T-cell (primary cell): ENCODE measurements at places on chromosomes 3 and 15.
A peak's percentile ranks its signal among the peaks of the same experiment; 100 is the strongest.

GRCh38 chr15:71011503-71012155 lies 103.6 kb upstream of the THSD4 start:
- no peak overlapping the region for H3K27ac ChIP-seq
- no peaks in the 10 kb centered on the region for H3K27me3 ChIP-seq
- no peaks in the 10 kb centered on the region for H3K36me3 ChIP-seq

DNA sequence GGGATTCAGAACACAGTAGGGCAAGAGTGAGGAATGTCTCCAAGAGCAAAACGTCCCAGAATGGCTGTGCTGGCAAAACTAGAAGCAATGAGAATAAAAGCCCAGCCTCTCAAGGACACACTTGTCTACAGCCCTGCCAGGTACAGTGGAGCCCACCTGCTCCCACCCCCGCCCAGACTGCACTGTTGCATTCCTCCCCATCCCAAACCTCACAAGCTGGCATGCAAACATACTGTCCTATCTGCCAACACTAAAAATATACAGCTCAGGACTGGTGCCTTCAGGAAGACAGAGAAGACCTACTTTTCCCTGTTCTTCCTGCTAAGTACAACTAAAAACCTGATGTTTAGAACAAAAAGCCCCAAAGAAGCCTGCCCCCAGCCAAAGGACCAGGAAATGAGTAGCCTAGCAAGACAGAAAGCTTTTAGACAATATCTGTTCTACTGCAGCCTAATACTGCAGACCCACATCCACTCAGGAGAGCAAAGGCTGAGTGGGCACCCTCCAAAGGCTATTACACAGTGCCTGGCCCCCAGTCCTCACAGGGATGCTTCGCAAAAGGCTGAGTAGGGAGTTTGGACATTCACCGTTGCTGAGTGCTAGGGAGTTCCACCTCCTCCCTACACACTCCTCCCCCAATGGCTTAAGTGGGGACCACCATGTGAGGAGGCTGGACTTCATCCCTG lies 13.5 kb downstream of the OCA2 start:
- no peak for DNase-seq
- H3K27ac ChIP-seq, result no peak overlapping the region
- H3K4me1 ChIP-seq, result no peaks in the 10 kb centered on the region
- no peaks in the 10 kb centered on the region for H3K36me3 ChIP-seq
- H3K27me3 ChIP-seq, result peaks cover 19% of the 10 kb centered on the region
- no peak overlapping the region for H3K4me3 ChIP-seq

GRCh38 chr15:28273468-28273867 lies 48.5 kb downstream of the HERC2 start:
- no peaks in the 10 kb centered on the region for H3K4me1 ChIP-seq
- no peak overlapping the region for H3K4me3 ChIP-seq
- H3K27ac ChIP-seq, result no peak overlapping the region
- no peaks in the 10 kb centered on the region for H3K27me3 ChIP-seq
- DNase-seq, result no peak
- peaks cover 15% of the 10 kb centered on the region for H3K36me3 ChIP-seq

DNA sequence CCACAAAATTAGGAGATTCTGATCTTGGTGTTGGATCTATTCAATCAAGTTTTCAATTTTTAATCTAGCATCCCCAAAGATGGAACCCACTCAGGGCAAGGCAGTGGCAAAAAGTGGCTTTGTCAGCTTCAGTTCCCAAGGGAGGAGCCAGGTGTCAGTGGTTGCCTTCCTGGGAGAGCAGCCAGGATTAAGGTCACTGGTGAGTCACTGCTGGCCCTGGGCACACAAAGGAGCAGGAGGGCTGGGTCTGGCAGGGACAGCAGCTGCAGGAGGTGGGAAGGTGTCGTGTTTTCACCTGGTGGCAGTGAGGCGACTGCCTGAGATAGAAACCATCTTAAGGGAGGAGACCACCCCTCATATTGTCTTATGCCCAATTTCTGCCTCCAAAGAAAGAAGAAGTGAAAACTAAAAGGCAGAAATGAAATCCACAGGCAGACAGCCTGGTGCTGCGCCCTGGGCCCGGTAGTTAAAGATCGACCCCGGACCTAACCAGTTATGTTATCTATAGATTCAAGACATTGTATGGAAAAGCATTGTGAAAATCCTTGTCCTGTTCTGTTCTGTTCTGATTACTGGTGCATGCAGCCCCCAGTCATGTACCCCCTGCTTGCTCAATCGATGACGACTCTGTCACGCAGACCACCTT lies 5.9 kb upstream of the KLHL25 start:
- H3K27me3 ChIP-seq, result no peaks in the 10 kb centered on the region
- peaks cover 4% of the 10 kb centered on the region for H3K4me1 ChIP-seq
- H3K4me3 ChIP-seq, result no peak overlapping the region
- no peak overlapping the region for H3K27ac ChIP-seq
- no peaks in the 10 kb centered on the region for H3K36me3 ChIP-seq

DNA sequence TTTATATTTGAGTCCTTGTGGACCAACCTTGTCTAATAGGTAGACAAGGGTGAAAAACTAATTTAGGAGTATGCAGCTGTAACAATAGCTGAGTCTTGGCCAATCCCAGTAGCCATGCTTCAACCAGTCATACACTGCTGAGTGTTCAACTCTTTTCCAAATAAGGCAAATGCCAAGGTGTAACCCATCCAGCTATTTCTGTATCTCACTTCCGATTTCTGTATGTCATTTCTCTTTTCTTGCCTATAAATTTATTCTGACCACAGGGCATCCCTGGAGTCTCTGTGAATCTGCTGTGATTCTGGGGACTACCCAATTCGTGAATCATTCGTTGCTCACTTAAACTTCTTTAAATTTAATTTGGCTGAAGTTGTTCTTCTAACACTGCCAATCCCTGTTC lies 93.2 kb downstream of the MAGI1 start:
- H3K27ac ChIP-seq, result no peak overlapping the region
- no peak overlapping the region for H3K4me3 ChIP-seq
- H3K36me3 ChIP-seq, result no peaks in the 10 kb centered on the region
- no peaks in the 10 kb centered on the region for H3K4me1 ChIP-seq
- no peak for DNase-seq

- peak; percentile 36 for DNase-seq
- peaks cover 3% of the 10 kb centered on the region for H3K36me3 ChIP-seq
- no peaks in the 10 kb centered on the region for H3K27me3 ChIP-seq
- H3K4me1 ChIP-seq, result peaks cover 11% of the 10 kb centered on the region
- no peak overlapping the region for H3K4me3 ChIP-seq
Measured at GRCh38 chr3:38521391-38521987, 25.3 kb downstream of the EXOG start.

- H3K4me1 ChIP-seq, result no peaks in the 10 kb centered on the region
- no peaks in the 10 kb centered on the region for H3K27me3 ChIP-seq
- DNase-seq, result no peak
- no peak overlapping the region for H3K27ac ChIP-seq
Measured at GRCh38 chr3:192011137-192011536, 550.2 kb downstream of the PYDC2 start.

DNA sequence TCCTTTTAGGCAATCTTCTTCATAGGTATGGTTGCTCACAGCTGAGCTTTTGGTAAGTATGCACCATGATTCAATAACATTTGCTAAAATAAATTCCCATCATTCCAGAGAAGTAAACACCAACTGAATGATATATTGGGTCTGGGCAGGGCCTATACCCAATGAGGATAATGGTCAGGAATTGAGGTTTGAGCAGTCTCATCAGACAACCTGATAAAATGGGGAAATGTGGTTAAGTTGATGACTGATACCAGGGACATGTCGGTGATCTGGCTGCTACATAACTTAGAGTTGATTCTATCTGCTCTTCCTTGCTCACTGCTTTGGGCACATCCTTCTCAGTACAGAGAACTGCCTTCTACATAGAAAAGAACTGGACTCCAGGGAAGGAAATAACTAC lies 92.9 kb downstream of the GPR156 start:
- no peak for DNase-seq
- no peak overlapping the region for H3K4me3 ChIP-seq
- H3K4me1 ChIP-seq, result no peaks in the 10 kb centered on the region
- no peaks in the 10 kb centered on the region for H3K36me3 ChIP-seq
- no peaks in the 10 kb centered on the region for H3K27me3 ChIP-seq

- H3K4me1 ChIP-seq, result no peaks in the 10 kb centered on the region
- DNase-seq, result no peak
- H3K4me3 ChIP-seq, result no peak overlapping the region
- H3K27me3 ChIP-seq, result no peaks in the 10 kb centered on the region
- no peaks in the 10 kb centered on the region for H3K36me3 ChIP-seq
Measured at GRCh38 chr3:147572970-147573340, 163.8 kb downstream of the ZIC1 start.

- H3K27me3 ChIP-seq, result no peaks in the 10 kb centered on the region
- no peak overlapping the region for H3K27ac ChIP-seq
- H3K4me1 ChIP-seq, result no peaks in the 10 kb centered on the region
- no peak for DNase-seq
Measured at GRCh38 chr3:8857720-8858367, 88.4 kb upstream of the OXTR start.

GRCh38 chr3:174023421-174023820 lies 625.9 kb downstream of the NLGN1 start:
- H3K4me3 ChIP-seq, result no peak overlapping the region
- H3K27me3 ChIP-seq, result no peaks in the 10 kb centered on the region
- H3K4me1 ChIP-seq, result no peaks in the 10 kb centered on the region

DNA sequence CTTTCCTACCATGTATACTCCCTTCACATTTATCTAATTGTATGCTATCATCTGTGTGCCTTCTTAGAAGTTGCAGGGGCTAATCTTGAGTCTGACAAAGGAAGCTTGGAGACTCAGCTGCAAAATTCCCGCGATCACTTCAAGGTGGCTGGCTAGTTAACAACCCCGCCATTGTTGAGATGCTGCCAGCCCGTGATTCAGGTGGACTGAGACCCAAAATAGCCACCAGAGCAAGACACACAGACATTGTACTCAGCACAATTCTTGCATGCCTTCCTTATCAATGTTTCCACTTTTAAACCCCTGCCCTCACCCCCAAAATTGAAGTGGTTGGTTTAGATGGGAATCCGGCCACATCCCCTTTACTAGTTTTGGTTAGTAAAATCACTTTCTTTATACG lies 225.8 kb upstream of the ZNF717 start:
- H3K4me3 ChIP-seq, result no peak overlapping the region
- H3K27ac ChIP-seq, result no peak overlapping the region
- H3K36me3 ChIP-seq, result no peaks in the 10 kb centered on the region
- no peaks in the 10 kb centered on the region for H3K27me3 ChIP-seq
- no peaks in the 10 kb centered on the region for H3K4me1 ChIP-seq
